ENCODE measurements at places on chromosomes 7 and 10.

GRCh38 chr10:65845916-65846315, 1079.9 kb upstream of the LRRTM3 start:
- peak; percentile 2 for DNase-seq

DNA sequence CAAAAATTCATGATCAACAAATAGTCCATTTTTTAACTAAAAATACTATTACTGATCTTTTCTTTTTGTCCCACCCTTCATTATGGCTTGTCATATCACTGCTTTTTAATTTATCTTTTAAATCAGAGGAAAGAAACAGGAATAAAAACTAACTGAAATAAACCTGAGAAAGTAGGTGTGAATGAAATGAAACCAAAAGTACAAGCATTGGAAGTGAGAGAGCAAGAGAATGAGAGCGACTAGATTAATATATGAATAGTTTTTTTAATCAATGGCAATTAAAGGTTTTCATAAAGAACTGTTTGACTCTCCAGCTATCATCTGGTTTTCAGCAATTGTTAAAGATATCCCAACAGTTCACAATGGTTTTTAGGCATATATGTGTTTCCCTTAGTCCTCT, 137.8 kb downstream of the SPAG6 start:
- DNase-seq, result no peak

- peak; percentile 94 for DNase-seq
Measured at GRCh38 chr10:17228091-17229015, at the start of gene VIM. TSS of gene VIM (plus strand) at chr10:17228241. CDS start at chr10:17229423, 1,182 bp downstream.

GRCh38 chr10:8581521-8582225, 527.2 kb downstream of the GATA3 start:
- DNase-seq, result no peak

DNA sequence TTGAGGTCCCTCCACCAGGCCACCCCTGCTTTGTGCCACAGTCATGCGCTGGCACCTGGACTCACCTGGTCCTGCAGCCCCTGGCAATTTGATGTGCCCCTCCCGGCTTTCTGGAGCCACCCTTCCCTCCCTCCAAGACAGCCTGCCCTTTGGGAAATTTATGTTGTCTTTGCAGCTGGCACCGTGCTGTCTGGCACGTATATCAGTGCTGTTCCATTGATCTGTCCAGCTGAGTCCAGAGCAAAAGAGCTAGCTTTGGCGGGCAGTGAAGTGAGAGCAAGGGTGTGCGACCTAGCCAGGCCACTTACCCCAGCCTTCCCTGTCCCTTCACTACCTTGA, 5.7 kb downstream of the RARRES2 start:
- DNase-seq, result no peak

DNA sequence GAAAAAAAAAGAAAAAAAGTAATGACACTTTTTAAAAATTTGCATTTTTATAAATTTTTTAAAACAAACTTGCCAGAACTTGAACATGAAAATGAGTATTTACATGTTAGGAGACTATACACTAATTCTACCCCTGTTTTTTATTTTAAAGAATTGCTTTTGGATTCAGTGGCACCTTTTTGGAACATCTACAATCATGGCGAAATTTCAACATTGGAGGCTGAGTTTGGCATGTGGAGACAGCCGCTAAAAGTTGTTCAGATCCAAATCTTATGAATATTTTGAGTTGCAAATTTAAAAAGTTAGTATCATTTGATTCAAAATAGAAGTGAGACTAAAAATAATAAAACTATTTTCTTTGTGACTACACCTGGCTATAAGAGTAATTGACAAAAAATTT, 804.2 kb downstream of the MAGI2 start:
- no peak for DNase-seq

DNA sequence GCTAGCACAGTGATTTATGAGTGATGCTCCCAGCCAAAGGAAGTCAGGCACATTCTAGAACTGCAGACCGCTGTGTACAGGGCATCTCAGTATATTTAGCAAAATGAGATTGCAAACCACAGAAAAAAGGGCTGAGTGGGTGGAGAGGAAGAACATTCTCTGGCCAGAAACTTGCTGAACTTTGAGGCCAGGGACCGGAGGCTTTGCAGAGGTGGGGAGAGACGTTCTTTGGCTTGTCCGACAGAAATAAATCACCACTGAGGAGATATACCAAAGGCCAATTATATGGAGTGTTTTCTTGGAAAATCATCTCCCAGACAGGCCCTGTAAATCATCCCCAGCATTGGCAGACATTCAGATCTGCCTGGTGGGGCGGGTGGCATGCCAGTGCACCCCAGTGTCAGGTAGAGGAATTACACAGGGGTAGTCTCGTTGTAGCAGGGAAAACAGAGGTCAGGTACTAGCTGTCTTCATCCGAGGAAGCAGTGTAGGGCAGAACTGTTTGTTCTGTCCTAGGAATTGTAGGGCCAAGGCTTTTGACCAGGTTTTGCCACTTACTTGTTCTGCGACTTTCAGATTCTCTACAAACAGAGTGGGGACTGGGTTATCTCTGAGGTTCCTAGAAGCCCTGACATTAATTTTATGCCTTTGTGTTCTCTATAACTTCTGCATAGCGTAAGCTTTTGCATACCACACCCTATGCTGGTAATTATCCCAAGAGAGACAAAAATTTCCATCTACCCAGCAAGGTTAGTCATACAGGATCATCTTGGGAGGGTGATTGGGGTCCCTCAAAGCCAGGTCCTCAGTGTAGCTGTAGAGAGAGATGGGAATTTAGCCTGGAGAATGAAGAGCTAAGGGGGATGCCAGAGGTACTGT, 655.6 kb downstream of the LRMDA start:
- peak; percentile 70 for DNase-seq

- DNase-seq, result no peak
Measured at GRCh38 chr10:100184426-100184825, 1.4 kb downstream of the ERLIN1 start.

DNA sequence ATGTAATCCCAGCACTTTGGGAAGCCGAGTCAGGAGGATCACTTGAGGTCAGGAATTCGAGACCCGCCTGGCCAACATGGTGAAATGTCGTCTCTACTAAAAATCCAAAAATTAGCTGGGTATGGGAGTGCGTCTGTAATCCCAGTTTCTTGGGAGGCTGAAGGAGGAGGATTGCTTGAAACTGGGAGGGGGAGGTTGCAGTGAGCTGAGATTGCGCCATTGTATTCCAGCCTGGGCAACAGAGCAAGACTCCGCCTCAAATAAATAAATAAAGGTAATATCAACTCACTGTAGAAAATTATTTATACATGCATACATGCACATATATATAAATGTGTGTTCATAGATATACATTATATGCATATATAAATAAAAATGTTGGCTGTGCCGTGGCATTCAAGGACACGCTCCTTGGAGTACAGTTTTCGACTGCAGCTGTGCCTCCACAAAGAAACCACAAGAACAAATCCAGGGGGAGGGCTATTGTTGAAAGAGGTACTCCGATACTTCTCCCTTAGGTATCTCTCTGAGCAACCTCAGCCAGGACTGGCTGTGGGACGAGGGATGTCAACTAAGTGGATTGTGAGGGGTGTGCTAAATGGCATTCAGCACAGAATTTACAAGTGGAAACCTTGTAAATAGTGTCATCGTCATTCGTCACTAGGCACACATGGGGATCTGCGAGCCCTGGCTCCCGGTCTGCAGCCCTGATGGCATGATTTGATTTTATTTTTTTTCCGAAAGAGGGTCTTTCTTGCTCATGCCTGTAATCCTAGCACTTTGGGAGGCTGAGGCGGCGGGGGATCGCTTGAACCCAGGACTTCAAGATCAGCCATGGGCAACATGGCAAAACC, 49.3 kb downstream of the HIP1 start:
- DNase-seq, result no peak

- DNase-seq, result peak; percentile 93
Measured at GRCh38 chr10:122565766-122566206, 5.2 kb downstream of the DMBT1 start.

- DNase-seq, result no peak
Measured at GRCh38 chr10:88926566-88927415, 25.8 kb downstream of the ACTA2 start.
